A549 treated with CORT108297 at 1 μM for 4 hours (cell line): ENCODE measurements at places on chromosomes 1 and 21. TPM values are rescaled to one million over a fixed set of nuclear protein-coding genes. Genes with fewer than 3 reads are reported as not detected.

MAP1LC3C gene
- 0.10 to 0.22 TPM (median 0.18 TPM) in 4 of 5 replicates, not detected in the other for total RNA-seq

UBL4B gene
- not detected in 5 replicates for total RNA-seq

GPR61 gene
- not detected in 5 replicates for total RNA-seq

ZNF670 gene
- total RNA-seq, result 3.1 to 4.4 TPM (median 3.4 TPM) in 5 replicates

RBM34 gene
- total RNA-seq, result 62.4 to 77.7 TPM (median 64.9 TPM) in 5 replicates

SGIP1 gene
- not detected in 5 replicates for total RNA-seq

DLGAP3 gene
- total RNA-seq, result 0.24 to 0.42 TPM (median 0.35 TPM) in 5 replicates

PFKL gene
- 45.3 to 59.5 TPM (median 54.3 TPM) in 5 replicates for total RNA-seq

LCE2A gene
- not detected in 5 replicates for total RNA-seq
